ENCODE measurements at places on chromosomes 3 and 15.

DNA sequence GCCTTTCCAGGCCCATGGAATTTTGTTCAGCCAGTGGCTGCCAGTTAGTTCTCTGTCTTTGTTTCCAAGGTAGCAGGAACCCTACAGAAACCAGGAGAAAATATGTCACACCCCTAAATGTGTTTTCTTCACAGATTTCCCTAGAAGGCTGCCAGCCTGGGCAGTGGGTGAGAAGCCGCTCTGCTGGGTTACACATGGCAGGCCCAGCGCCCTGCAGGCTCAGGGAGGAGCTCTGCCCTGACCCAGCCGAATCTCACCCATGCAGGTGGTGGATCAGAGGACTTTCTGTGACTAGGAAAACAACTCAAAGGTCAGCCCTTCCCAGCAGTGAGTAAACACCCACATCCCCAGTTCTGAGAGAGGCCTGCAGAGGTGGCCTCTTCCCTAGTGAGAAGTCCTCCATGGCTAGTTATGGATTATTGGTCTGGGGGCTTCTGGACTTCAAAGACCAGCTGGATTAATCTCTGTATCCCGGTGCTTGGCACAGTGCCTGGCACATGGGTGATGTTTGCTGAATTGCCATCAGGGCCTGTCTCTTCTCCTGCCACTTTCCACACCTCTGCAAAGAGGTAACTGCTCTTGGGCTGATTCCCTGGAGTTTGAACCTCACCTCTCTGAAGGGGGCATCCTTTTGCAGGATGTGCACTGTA is 34.7 kb upstream of the BDH1 start:
- DNase-seq = no peak

GRCh38 chr3:113006359-113007056 is 15.7 kb downstream of the GTPBP8 start:
- no peak for DNase-seq

DNA sequence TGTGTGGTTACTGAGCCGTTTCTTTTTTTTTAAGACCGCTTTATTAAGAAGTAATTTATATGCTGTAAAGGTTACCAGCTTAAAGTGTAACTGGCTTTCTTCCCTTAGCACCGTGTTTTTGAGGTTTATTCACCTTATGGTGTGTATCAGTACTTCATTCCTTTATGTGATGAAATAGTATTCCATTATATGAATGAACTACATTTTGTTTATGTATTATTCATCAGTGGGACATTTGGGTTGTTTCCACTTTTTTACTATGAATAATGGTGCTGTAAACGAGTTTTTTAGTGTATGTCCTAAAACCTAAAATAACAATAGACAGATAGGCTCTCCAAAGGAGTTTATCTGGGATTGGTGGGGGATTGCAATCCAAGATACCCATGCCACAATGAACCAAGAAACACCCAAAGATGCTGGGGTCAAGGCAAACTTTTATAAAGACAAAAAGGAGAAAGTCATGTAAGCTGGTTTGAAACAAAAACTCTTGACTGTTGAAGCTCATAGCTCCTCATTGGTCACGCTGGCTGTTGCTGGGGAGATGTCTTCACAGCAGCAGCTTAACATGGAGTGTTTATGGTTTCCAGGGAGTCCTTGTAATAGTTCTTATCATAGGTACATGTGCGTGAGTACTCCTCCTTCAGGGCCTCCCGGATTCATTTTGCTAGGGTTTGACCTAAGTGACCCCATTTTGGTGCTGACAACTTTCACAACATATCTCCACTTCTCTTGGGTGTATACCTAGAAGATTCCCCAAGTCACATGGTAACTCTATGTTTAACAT is 16.0 kb downstream of the TM2D3 start:
- no peak for DNase-seq

GRCh38 chr3:104447681-104448080 is 919.0 kb upstream of the ALCAM start:
- DNase-seq = no peak

DNA sequence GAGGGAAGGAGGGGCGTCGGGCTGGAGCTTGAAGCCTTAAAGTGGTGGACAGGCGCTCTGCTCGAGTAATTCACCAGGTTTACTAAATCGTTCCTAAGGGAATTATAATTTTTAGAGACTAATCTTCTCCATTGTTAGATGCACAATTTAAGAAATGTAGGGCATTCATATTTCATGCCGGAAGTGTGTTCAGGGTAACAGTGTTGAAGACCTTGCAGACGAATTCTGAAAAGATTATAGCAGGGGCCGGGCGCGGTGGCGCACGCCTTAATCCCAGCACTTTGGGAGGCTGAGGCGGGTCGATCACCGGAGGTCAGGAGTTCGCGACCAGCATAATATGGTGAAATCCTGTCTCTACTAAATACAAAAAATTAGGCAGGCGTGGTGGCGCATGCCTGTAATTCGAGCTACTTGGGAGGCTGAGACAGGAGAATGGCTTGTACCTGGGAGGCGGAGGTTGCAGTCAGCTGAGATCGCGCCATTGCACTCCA is 365 bp upstream of the GTF2A2 start:
- DNase-seq = no peak

DNA sequence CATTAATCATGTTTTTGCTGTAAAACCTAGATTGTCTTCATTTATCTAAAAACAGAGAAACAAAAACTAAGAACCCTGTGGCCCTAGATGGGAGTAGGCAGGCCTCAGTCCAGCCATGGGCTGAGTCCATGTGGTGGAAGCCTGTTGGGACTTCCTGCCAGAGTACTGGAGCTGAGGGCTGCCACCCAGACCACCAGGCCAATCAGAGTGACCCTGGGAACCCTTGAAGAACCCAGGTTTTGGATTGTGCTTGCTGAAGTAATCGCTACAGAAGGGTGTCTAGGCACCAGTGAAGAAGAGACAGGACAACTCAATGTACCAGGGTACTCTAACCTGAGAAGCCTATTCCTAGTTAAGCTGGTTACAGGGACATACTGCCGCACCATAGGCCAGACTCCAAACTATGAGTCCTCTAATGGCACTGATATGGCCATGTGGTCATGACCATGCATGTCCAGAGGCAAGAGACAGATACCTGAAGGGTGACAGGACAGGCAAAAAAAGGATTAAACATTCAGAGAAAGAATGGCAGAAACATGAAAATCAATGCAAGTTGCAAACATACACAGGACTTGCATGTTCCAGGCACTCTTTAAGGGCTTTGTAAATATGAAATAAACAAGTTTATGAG is 12.9 kb downstream of the CSRNP1 start:
- DNase-seq = no peak

- DNase-seq = no peak
Measured at GRCh38 chr3:71956069-71956340, 171.1 kb upstream of the PROK2 start.

DNA sequence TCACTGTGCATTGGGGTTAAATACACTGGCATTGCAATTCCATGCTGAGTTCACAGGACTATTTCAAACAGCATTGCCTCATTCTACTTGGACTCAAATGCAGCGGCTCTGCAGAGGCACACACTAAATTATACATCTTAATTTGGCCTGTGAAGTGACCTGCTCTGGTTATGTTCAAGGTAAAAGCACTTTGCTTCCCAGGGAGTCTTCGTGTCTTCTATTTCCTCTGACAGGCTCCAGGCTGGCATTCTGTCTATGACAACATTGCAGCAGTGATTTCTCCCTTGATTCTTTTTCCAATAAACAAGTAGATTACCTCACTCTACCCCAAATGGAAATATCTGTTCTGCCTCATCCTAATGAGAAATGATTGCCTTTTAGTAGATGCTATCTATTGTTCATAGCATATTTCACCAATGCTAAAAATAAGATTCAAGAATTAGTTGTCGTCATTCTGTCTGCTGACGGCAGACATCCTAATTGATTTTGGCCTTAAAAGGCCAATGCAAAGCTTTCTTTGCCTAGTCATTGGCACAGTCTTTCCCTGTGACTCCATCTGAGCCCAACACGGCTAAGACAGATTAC is 33.8 kb downstream of the FMN1 start:
- no peak for DNase-seq

Data from stimulated activated CD4-positive, alpha-beta T cell treated with anti-CD3 and anti-CD28 coated beads, Interleukin-15, amount 100 ng/mL, for 24 hours (primary cell).